SK-N-SH (cell line): ENCODE measurements at places on chromosomes 7 and 10.

GRCh38 chr7:96287559-96287958 lies 34.3 kb downstream of the SLC25A13 start:
- DNase-seq, result no peak

GRCh38 chr10:98261436-98262277 lies 6.3 kb downstream of the LOXL4 start:
- DNase-seq, result no peak

DNA sequence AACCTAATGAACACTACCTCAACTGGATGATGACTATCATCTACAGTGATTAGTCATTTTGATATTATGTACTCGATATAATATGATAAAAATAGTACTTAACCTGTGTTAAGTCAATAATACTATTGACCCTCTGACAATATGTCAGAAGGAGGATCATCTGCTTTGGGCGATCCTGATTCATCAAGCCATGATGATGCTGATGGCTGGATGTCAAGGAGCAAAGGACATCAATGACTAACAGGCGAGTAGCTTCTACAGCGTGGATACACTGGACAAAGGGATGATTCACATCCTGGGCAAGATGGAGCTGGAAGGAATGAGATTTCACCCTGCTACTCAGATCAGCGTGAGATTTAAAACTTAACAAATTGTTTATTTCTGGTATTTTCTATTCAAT lies 94.4 kb upstream of the SKAP2 start:
- no peak for DNase-seq

GRCh38 chr7:46407125-46407524 lies 486.1 kb upstream of the IGFBP3 start:
- DNase-seq, result no peak

GRCh38 chr7:95808396-95808795 lies 36.0 kb downstream of the DYNC1I1 start:
- no peak for DNase-seq

- DNase-seq, result no peak
Observed at GRCh38 chr7:45146531-45147379, 10.8 kb upstream of the RAMP3 start.

DNA sequence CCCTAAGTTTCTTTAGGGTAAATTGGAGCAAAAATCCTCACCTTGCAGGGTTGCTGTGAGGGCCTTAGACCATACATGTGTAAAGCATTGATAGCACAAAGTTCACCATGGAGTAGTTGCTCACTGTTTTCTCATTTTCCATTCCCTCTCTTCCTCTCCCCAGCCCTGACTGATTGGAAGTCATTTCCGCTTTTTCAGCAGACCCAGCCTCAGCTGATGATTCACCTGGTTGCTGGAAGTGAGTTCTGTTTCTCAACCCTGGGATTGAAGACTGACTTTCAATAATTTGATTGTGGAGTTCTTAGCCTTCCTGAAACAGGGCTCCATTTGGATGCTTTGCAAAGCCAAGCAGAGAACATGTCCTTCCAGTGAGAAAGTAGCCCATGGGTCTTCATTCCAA lies 107.0 kb downstream of the PLXNA4 start:
- DNase-seq, result no peak

GRCh38 chr10:51892965-51893658 lies 193.7 kb upstream of the CSTF2T start:
- peak; percentile 26 for DNase-seq

DNA sequence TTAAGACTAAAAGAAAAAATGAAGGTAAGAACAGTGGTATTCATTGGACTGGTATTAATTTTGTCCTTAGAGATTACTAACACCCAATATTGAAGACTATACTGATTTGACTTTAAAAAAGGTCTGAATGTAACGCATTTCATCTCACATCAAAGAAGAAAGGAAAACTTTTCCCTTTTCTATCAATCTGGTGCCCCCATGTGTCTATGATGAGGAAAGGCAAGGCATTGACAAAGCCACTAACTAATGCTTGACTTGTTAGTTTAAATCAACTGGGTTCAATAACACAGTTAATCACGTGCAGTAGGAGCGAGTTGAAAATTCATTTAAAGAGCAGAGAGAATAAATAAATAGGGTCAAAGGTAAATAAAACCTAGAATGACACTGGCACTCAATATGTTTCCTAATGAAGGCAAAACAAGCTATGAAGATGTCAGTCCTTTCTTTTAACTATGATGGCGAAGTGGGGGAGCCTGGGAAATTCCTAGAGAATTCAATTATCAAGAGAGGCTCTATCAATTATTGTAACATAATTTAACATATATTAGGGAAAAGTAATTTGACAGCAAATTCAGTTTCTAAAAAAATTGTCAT lies 180.9 kb downstream of the ANK3 start:
- DNase-seq, result peak; percentile 22

GRCh38 chr10:131625041-131625440 lies 275.8 kb upstream of the PPP2R2D start:
- no peak for DNase-seq

- peak; percentile 94 for DNase-seq
Observed at GRCh38 chr7:26376175-26376917, 84.7 kb downstream of the SNX10 start.

GRCh38 chr10:50576245-50576815 lies 47.4 kb downstream of the SGMS1 start:
- DNase-seq, result no peak

GRCh38 chr7:50212666-50213621 lies 91.6 kb upstream of the IKZF1 start:
- DNase-seq, result no peak

GRCh38 chr7:33882040-33882837 lies 23.1 kb upstream of the BMPER start:
- DNase-seq, result no peak

DNA sequence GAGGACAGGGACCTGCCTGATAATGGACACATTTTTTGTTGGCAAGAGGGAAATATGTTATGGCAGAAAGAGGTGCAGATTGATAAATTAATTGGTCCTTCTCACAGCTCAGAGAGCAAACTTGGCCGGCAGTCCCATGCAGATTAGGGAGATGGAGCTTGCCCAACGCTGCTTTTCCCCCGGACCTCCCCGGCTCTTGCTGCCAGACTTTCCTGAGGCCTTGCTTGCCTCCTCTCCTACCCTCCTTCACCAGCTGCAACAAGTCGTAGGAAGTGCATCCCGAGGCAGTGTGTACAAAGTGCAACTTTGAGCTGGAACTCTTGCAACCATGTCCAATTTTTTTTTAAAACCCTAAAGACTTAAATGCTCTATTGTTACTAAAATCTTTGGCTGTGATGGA lies 215.5 kb downstream of the LRMDA start:
- DNase-seq, result no peak

- DNase-seq, result no peak
Observed at GRCh38 chr7:55629051-55629677, 56.9 kb upstream of the VOPP1 start.

DNA sequence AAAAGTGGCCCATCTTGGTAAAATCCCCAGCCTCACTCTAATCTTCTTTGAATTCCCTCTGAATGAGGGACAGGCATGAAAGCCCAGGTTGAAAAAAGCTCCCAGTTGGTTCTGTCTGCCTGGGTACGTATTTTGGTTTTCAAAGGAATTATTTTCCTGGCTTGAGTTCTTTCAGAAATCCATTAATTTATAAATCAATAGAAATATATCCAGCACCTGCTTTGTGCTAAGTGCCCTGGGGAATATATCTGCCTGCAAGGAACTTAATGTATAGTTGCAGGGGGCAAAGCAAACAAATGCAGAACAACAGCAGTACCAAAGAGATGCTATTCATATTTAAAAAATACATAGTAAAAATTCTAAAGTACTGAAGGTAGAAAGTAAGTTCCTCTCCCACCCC lies 362.7 kb downstream of the REEP3 start:
- DNase-seq, result no peak

- DNase-seq, result no peak
Observed at GRCh38 chr10:128377988-128378387, 251.8 kb upstream of the MKI67 start.
